ENCODE measurements at places on chromosomes 16 and 17. TPM values are rescaled to one million over a fixed set of nuclear protein-coding genes. Genes with fewer than 3 reads are reported as not detected.

The GPRC5B gene
- total RNA-seq: not detected

DNA sequence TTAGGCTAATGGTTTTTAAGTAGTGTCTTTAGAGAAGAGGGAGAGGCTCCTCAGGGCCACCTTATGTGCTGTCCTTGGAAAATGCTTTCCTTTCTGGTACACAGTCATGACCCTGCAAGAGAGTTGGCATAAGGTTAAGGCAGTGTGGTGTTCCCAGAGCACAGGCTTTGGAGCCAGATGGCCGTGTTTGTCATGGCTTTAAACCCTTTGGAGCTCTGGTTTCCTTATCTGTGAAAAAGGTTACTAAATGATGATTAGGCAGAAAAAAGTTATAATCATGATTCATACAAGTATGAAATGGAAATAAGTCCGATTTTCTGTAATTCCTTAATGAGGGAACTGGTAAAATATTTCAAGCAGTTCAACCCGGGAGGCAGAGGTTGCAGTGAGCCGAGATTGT lies 13.2 kb downstream of the UTP4 start:
- no peak for DNase-seq
- no peak overlapping the region for H3K27ac ChIP-seq
- no peaks in the 10 kb centered on the region for H3K4me1 ChIP-seq

DNA sequence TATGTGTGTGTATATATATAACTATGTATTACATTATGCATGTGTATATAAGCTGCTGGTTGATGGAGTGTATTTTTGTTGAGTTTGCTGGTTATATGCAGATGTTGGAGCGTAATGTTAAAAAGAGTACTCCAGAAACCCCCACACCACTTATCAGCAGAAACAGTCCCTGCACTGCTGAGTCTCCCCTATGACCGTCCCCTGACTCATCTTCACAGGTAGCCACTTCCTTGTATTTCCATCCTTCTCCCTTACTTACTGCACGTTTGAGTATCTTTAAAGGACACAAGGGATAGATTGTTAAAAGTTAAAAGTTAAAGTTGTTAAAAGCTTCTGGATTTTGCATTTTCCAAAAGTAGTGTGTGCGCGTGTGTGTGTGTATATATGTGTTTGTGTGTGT lies 853.9 kb upstream of the EEF2KMT start:
- DNase-seq: no peak
- no peak overlapping the region for H3K27ac ChIP-seq
- H3K36me3 ChIP-seq: no peaks in the 10 kb centered on the region
- no peaks in the 10 kb centered on the region for H3K27me3 ChIP-seq
- no peaks in the 10 kb centered on the region for H3K4me1 ChIP-seq

DNA sequence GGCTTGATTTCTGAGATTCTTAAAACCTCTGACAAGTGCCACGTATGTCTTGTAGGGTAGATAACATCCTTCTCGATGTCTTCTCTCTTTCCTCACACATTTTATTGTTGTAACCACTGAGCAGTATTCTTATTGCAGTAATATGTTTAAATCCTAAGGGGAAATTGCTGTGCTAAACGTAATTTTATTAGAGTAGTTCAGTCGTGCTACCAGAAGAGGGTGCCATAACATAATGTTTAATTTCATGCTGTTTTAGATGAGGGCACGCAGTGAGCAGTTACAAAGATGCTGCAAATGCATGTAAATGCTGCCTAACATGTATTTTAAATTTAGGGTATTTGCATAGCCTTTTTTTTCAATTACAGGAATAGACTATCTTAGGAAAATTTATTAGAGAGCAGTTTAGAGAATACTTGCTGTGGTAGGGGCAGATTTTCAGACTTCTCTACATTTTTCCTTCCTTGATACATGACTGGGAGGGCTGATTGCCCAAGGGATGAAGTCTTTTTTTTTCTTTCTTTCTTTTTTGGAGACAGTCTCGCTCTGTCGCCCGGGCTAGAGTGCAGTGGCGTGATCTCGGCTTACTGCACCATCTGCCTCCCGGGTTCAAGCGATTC lies 51.7 kb downstream of the GAN start:
- no peak overlapping the region for H3K27ac ChIP-seq
- DNase-seq: peak; percentile 10
- H3K4me3 ChIP-seq: no peak overlapping the region
- no peaks in the 10 kb centered on the region for H3K27me3 ChIP-seq
- H3K36me3 ChIP-seq: peaks cover 26% of the 10 kb centered on the region

The FBXO39 gene
- total RNA-seq: not detected

DNA sequence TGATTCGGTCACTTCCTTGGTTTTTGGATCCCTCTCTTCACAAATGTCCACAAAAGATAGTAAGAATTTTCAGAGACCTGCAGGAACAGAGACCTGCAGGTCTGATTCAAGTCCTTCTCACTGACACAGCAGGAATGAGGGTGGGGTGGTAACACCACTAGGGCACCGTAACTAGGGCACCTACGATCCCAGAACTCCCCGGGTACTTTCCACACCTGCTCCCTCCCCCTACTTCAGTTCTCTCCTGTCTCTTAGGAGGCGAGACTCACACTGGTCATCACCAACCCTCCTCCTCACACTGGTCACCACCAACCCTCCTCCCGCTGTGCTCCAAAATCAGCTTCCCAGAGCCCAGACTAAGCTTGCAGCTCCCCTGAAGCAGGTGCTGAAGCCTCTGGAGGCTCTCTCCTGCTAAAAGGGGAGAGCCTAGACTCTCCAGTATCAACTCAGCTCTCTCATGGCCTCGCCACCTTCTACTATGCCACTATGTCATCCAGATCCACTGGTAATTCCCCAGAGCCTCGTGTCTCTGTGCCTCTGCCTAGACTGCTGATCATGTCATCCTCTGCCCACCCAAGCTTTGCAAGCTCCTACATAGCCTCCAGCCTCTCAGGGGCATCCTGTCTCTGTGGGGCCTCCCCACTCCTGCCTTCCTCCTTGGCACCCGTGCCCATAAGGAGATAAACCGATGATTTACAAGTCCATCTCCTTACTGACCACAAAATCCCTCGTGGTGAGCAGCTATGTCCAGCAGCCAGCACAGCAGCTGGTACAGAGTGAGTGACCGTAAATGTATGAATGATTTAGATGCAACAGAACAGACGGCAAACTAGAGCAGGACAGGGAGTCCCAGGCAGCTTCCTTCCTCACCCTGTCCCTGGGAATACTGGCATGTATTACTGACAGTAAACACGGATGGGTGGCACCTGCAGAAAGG lies 63.4 kb upstream of the GSG1L start:
- H3K4me3 ChIP-seq: no peak overlapping the region
- DNase-seq: no peak
- H3K27me3 ChIP-seq: no peaks in the 10 kb centered on the region
- H3K27ac ChIP-seq: peak overlapping the region; percentile 65
- peaks cover 70% of the 10 kb centered on the region for H3K36me3 ChIP-seq

- peaks cover 93% of the 10 kb centered on the region for H3K4me1 ChIP-seq
- H3K36me3 ChIP-seq: peaks cover 66% of the 10 kb centered on the region
- peak; percentile 67 for DNase-seq
- H3K27ac ChIP-seq: peak overlapping the region; percentile 89
- H3K27me3 ChIP-seq: no peaks in the 10 kb centered on the region
Observed at GRCh38 chr16:84603140-84603816, 14.6 kb downstream of the COTL1 start.
